ENCODE measurements at places on chromosomes 2 and 18.

GRCh38 chr18:11946756-11947155 lies 34.6 kb upstream of the IMPA2 start:
- DNase-seq, result no peak

DNA sequence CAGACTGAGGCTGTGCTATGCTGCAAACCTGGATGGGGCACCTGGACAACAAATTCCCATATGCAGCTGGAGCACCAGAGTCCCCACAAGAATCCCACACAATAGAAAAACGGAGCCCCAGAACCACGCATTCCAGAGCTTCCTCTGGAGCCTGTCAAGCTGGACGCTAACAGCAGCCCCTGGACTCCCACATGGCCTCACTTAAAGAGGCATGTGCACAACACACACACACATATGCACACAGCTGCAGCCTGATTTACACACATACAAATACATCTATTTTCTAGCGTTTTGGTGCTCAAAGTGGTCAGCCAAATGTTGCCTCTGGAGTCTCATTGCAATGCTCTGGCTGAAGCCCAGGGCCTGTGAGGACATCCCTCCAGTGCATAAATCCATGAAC lies 632.7 kb upstream of the ID2 start:
- no peak for DNase-seq

- DNase-seq, result no peak
Observed at GRCh38 chr2:162025121-162025911, 48.7 kb downstream of the DPP4 start.

DNA sequence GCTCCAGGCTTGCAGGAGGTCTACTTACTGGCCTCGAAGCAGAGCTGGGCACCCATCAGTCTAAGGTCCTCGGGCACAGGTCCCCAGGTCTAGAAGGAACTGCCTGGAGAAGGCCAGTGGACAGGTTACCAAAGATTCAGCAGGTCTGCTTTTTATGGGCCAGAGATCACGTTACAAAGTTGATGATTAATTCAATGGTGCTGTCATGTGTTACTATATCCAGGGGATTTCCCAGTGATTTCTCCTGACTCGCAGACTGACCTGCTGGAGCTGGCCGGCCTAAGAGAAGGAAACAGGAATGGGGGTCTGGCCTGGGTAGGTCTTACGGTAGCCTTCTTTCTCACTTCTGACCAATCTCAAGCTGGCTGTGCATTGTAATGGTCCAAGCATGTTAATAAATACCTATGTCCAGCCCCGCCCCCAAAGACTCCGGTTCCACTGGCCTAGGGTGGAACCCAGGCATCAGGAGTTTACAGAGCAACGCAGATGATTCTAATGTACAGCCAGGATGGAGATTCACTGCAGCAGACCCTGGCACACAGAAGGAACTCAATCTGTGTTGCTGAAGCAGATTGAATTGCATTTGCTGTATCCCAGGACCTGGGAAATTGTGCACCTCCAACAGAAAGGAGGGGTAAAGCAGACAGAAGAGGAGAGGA lies at the start of gene NEURL3:
Gene NEURL3 (minus strand): TSS at position 127 of the 659 bp plus-strand sequence. CDS start 71 bp downstream, at position 56.
- no peak for DNase-seq

DNA sequence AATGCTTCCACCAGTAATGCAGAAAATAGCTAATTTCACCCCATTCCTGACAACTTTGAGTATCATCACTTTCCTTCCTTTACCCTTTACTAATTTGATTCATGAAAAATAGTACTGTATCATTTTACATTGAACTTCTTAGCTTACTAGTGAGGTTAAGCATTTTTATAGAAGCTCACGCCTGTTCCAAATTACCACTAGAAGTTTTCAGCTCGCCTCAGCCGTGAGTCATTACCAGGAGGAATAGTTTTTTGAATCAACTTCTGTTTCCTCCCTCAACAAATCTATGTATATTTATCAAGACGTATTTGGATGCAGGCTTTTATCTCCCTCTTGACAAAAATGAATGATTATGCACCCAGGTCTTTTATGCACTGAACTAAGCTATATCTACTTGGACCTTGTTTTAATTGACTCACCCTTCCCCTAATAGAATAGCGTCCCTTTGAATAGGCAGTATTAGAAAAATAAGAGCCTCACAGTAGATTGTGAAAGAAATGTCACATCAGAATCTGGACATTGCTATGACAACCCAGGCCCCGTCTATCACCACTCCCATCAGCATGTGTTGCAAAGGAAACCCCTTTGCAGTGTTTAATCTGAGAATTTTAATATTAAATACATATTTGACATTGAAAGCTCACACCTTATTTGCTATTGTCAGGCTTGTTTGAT lies 207.4 kb upstream of the NRP2 start:
- DNase-seq, result no peak

GRCh38 chr2:216114382-216114713 lies 5.2 kb downstream of the XRCC5 start:
- no peak for DNase-seq

DNA sequence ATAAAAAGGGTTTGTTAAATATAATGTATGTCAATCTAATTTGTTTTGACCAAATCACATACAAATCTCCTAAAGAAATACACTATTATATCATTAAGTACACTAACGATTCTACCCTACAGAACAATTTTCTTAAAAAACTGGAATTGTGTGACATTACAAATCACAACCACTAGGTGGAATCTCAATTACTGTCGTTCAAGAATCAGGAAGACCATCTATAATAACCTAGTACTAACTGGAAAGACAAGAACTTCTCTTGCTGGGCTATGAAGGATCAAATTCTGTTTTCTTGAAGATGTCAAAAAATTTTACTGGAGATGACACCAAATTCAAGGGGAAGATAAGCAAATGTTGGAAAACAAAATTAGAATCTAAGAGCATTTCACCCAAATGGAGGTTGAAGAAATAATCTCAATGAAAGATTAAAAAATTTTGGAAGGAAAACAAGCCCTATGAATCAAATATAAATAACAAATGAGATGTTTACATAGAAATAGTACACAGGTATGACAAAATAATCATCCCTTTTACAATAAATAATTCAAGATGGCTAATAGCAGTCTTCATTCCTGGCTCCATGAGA lies 110.9 kb downstream of the STK39 start:
- no peak for DNase-seq

All from iPS DF 6.9 (cell line).